Stimulated activated CD8-positive, alpha-beta memory T cell treated with anti-CD3 and anti-CD28 coated beads, Interleukin-15, amount 100 ng/mL, for 1 hour (primary cell): ENCODE measurements at places on chromosomes 1 and 21.

GRCh38 chr1:197787056-197787455 is 11.8 kb upstream of the DENND1B start:
- DNase-seq = no peak

- DNase-seq = no peak
Measured at GRCh38 chr21:41511858-41512257, 3.9 kb upstream of the TMPRSS2 start.

DNA sequence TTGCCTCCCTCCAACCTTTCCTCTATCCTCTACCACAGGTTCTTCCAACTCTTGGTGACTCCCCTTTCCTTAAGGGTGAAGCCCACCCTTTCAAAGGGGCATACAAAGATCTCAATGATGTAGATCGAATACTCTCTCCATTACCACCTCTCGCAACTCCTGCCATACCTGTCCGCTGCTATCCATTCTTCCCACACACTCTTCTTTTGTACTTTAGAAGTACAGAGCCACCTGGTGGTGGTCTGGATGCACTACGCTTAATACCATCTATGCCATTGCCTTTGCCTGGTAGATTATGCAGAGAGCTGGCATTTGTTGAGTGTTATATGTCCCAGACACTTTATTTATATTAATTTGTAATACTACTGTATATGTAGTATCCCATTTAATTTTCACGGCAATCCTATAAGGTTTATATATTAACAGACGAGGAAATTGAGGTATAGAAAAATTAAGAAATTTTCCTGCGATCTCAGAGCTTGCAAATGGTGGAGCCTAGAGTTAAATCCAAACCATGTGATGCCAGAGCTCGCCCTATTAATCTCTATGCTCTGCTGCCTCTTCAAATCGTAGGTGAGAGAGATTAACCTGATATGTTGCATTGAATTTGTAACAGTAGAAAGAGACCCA is 22.9 kb downstream of the TSHB start:
- peak; percentile 24 for DNase-seq

- no peak for DNase-seq
Measured at GRCh38 chr1:111615870-111616715, 3.5 kb upstream of the RAP1A start.

- no peak for DNase-seq
Measured at GRCh38 chr1:233885196-233885920, 19.1 kb upstream of the SLC35F3 start.

DNA sequence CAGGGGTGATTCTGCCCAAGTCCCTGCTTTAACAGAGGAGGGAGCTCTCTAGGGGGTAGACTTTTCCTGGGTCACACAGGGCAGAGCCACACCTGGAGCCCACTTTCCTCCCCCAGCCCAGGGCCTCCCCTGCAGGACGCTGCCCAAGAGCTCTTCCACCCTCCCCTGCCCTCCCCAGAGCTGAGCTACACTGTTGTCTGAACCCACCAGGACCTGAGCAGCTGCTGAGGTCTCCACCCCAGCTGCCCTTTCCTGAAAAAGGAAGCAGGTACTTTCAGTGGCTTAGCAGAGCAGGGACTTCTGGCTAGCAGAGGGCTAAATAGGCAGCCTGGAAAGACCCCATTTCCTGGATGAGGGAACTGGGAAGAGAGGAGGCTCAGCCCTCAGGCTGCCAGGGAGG is 169.3 kb upstream of the ETV3 start:
- DNase-seq = no peak

DNA sequence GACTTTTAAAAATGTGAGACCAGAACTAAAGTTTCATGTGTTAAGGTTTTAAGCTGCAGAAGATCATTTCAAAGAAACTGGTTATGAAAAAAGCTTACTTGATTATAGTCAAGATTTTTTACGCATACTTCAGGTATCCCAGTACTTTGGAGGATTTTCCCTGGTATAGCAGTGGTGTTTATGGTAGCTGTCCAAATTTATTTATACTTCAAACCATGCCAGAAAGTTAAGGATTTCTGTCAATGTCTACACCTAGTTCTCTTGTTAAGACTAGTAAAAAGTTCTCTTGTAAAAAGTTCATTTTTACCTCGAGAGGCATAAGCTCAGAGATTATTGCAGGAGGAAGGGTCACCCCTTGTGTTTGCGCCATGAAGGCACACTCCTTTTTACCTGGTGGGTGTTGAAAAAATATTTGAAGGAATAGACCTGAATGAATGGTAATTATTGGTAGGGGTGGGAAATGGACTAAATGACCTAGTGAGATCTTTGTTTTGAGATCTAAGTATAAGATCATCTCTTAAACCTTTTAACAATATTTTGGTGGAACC is 2.8 kb downstream of the DYRK1A start:
- no peak for DNase-seq

- DNase-seq = no peak
Measured at GRCh38 chr1:79323239-79324025, 316.9 kb upstream of the ADGRL4 start.

GRCh38 chr1:44417351-44418021 is 12.4 kb downstream of the RNF220 start:
- DNase-seq = no peak

DNA sequence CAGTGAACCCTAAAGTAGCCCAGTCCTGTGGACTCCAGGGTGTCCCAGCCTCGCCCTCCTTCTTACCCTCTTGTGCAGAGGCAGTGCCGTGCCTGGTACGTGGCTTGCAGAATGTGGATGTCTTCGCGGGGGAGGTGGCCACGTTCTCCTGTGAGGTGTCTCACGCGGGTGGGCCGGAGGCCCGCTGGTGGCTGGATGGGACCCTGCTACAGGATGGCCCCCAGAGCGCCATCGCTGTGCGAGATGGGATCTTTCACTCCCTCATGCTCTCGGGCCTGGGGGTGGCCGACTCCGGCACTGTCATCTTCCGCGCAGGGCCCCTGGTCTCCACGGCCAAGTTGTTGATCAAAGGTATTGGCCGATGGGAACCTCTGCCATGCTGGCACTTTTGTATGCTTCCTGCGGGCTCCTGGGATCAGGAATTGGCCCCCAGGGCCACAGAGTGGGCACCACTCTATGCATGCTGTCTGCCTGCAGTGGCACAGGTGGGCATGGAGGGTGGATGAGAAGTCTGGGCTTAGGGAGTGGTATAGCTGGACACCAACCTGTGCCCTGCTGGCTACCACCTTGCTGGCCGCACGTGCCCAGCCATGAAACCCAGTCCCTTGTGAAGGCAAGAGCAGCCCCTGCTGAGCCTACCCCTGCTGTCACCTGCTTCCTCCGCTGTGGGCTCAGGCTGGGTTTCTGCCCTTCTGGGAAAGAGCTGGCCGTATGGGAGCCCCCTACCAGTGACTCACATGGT is 92.9 kb downstream of the TRIM11 start:
- DNase-seq = no peak

DNA sequence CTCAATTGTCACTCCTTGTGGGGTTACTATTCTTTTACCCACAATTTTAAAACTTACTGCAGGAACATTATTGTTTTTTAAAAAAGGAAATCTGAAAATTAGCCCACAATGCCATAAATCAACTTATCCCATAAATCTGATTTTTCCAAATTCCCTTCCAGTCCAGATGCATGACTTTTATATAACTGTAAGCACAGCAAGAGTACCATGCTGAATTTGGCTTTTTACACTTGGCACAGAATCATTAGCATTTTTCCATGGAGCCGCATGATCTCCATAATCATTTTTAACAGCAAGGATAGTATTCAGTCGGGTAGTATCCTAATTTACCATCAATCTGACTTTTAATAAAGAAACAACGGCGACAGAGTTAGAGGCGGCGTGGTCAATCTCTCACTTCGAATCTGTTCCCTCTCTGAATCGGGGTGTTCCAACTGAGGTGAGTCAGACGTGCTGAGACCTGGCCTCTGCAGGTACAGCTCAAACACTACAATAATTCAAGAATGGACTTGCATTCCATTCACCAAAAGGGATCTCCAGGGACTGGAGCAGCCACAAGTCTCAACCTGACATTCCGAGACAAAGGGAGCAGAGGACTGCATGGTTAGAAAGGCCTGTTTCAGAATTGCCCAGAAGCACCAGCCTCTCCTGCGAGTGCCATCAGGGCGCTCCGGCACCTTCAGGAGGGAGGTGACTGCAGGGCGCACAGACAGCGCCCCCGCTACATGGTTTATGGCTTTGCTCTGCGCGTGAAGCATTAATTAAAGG is 48.9 kb downstream of the SLC66A1 start:
- DNase-seq = no peak

DNA sequence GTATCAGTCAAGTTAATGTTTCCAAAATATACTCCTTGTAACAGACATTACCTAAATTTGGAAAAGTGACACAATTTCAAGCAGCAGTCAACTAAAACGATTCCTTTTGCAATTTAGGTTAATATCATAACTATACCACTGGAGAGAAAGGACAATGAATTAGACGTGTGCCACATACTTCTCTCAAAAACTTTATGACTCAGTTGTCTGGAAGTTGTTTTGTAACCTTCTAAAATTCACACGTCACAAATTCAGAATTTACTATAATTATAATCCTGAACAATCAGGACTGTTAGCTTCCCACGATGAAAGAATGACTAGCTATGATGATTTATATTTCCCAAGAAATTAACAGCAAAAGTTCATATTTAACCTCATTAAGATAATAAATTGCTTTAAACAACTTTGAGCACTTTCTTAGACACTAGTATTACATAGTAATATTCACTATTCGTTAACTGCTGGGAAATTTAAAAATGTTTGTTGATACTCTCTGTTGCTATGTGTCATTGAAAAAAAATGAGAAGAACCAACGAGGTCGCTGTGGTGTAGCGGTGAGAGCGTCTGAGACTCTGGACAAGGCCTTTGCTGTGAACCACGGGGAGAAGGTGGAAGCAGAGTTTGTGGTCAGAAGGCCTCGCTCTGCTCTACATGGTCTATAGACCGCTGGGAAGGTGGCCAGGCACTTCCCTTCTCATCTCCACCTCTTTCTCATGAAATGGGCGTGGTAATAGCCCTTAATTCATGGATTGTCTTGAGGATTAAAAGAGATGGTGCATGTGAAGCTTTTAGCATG is 27.9 kb upstream of the BATF3 start:
- no peak for DNase-seq

GRCh38 chr1:168987330-168987729 is 119.2 kb upstream of the ATP1B1 start:
- no peak for DNase-seq

- no peak for DNase-seq
Measured at GRCh38 chr1:94105581-94105952, 15.4 kb downstream of the ABCA4 start.

DNA sequence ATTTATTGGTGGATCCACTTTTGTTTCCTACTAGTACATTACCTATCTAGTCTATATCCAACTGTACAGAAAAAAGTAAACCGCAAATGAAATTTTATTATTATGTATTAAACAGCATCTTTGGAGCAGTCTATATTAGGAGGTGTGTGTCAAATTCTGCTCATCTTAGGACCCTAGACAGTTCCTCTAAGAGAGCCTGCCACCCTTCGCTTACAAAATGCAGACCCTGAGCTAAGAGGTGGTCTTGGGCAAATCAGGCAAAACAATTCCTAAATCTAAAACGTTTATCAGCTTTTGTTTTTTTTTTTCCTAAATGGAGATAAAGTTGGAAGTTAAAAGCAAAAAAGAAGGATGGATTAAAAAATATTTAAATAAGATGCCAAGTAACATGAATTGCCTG is 85.3 kb downstream of the PBX1 start:
- no peak for DNase-seq

- DNase-seq = no peak
Measured at GRCh38 chr1:110684491-110684890, 9.8 kb upstream of the KCNA3 start.

DNA sequence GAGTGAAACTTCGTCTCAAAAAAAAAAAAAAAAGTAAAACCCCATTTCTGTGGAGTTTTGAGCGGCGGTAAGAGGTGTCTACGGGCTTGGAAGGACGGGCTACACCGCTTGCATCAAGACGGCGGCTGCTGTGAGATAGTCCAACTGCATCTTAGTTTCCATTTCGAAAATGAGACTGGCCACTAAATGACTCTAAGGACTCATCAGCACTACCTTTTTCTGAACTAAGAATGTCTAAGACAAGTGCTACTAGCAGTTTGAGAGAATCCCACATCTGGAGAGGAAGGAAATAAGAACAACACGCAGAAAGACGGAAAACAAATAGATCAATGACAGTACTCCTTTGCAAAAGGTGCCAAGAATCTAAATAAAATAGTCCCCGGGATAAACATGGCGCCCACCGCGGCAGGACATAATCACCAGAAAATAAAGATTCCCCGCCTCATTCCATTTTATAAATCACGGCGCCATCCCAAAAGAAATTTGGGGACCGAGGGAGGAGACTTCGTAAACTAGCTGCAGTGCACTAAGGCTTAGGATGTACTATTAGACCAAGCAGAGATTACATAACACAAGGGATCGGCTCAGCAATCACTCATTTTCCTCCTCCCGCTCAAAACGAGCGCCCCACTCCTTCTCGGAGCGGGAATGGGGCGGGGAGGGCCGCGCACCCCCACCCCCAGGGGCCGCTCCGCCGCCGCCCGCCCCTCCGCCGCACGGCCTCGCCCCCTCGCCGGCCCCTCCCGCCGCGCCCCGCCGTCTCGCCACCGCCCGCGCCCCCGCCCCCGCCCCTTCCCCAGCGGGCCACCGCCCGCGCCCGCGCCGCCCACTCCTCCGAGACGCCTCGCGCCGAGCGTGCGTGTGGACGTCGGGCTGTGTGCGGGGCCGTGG is 1.1 kb downstream of the POGZ start:
- DNase-seq = no peak

DNA sequence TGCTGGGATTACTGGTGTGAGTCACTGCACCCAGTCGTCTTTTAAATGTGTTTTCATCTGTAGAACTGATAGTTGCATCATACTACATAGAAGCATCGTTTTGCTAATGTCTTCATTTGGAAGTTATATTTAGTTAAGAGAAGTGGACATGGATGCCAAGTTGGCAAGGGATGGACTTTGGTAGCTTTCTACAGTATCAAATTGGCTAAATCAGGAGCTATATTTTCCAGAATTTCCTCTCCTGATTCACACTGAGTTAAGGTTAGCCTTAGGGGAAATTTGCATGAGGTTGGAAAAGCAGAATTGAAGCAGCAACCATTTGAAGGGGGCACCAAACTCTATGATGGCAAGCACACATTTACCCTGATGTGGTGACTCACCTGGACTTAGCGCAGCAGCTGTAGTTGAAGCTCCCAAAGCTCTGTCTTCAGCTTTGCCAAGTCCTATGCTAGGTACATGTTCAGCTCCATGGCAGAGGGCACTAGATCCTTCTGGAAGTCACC is 43.9 kb downstream of the DUSP10 start:
- DNase-seq = no peak

- no peak for DNase-seq
Measured at GRCh38 chr1:173520799-173521198, 43.7 kb downstream of the PRDX6 start.

- no peak for DNase-seq
Measured at GRCh38 chr21:32306021-32306780, 7.5 kb downstream of the MRAP start.

GRCh38 chr1:216261631-216262030 is 161.6 kb downstream of the USH2A start:
- DNase-seq = no peak

DNA sequence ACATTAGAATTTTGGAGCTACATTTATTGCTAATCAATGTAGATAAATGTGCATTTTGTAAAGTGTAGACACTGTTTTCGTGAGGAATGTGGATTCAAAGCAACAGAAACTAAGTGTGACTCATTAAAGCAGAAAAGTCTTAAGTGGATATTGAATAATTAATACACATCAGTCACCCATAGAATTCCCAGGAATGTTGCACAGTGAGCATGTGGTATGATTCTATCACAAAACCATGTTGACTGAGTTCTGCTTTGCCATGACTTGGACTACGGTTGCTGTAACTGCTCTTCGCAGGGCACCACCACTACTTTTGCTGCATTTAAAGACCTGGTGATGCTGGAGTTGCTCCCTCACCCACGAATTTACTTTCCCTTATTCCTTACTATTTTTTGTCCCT is 471.8 kb downstream of the KCNT2 start:
- no peak for DNase-seq

- DNase-seq = no peak
Measured at GRCh38 chr21:28882345-28882744, 110.3 kb downstream of the LTN1 start.
